NCI-H526 treated with DMSO at 0.1 percent for 48 hours (cell line): ENCODE measurements at places on chromosomes 5 and 9.

- no peak for DNase-seq
Measured at GRCh38 chr5:99037668-99038067, 108.9 kb upstream of the CHD1 start.

DNA sequence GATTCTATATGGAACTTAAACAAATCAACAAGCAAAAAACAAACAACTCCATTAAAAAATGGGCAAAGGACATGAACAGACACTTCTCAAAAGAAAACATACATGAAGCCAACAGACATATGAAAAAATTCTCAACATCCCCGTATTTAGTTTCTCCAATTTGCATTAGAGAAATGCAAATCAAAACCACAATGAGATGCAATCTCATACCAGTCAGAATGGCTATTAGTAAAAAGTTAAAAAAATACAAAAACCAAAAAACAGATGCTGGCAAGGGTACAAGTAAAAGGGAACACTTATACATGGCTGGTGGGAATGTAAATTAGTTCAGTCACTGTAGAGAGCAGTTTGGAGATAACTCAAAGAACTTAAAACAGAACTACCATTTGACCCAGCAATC lies 342.1 kb upstream of the NUDT12 start:
- no peak for DNase-seq

DNA sequence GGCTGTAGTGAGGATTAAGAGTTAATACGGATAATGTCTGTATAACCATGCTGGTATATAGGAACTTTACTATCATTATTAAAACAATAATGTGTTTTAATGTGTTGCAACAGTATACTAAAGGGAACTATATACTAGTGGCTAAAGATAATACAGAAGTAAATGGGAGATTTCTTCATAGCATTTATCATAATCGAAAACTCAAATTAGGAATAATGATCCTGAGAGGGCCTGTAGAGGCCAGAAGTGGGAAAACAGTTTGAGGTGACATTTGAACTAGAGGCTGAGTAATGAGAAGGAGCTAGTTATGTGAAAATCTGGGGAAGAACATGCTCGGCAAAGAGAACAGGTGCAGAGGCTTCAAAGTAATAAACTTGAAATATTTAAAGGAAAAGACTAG lies 2.9 kb downstream of the TCERG1 start:
- no peak for DNase-seq

GRCh38 chr9:83537331-83538171 lies 650 bp downstream of the FRMD3 start:
- no peak for DNase-seq

DNA sequence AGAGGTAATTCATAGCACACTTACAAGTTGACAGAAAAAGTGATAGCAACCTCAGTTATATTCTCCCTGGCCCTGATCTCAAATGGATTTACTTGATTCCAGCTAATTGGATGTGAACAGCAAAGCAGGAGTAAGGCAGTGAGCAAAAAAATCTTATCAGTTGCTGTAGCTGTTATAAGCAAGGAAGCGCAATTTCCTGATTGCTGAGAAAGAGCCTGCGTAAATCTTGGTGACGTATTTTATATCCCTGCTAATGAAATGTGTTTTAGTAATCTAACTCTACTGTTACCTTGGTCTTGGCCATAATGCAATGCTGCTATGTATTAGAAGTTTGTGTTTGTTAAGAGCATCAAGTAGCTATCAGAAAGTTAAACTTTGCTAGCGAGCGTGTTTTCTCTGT lies 661.2 kb upstream of the SEMA6A start:
- DNase-seq, result no peak

- no peak for DNase-seq
Measured at GRCh38 chr9:124355941-124356744, 59.1 kb downstream of the PSMB7 start.

- DNase-seq, result no peak
Measured at GRCh38 chr9:130539420-130540223, 39.8 kb upstream of the FUBP3 start.

- no peak for DNase-seq
Measured at GRCh38 chr5:68423154-68423811, 207.7 kb downstream of the PIK3R1 start.

GRCh38 chr5:1437226-1437829 lies 7.9 kb downstream of the SLC6A3 start:
- no peak for DNase-seq

- no peak for DNase-seq
Measured at GRCh38 chr5:69184621-69185020, 4.8 kb upstream of the CENPH start.

DNA sequence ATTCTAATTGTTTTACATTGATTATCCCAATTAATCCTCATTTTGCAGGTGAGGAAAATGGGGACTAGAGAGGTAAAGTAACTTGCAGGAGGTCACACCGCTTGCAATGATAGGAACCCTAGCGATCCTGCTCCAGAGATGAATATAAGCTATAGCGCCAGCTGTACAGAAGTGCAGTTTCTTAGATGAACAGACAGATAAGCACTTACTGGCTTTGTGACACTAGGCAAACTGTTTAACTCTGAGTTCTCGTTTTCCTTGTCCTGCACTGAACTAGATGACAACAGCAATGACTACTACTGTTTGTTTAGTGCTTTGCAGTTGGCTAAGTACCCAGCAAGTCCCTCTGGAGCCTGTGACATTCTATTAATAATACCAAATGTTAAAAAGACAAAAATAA lies 11.1 kb downstream of the LHX6 start:
- DNase-seq, result no peak

GRCh38 chr9:16335788-16336580 lies 534.5 kb downstream of the BNC2 start:
- DNase-seq, result no peak

DNA sequence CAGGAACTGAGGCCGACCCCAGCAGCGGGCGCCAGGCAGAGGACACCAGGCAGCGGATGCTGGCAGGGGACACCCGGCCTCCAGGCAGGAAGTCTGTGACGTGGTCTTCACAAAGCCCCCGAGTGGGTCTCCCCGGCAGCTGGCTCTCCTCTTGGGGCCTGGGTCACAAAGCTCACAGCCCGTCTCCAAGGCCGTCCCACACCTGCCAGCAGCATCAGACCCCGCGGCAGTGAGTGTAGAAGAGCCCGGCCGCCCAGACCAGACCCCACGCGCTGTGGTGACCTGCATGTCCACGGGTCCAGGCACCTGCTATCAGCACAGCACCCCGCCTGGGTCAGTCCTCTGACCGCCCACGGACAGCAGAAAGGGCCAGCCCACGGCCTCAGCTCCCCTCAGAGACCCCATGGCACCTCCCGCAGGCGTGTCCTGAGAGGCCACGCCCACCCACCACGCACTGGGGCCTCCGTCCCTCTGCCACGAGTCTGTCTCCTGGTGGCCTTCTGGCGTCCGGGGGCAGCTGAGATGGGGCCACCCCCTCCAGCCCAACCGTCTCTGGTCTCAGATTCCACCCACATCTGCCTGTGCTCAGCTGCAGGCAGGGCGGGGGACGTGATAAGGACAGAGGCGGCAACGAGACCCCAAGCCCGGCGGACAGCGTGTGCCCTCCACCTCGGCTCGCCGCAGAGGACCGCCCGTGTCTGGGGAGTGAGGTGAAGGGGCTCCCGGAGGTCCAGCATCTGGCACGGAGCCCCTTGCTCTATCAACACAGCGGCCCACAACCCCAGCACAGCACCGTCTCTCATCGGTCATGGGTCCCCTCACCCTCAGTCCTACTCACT lies 34.2 kb downstream of the EXD3 start:
- no peak for DNase-seq

- no peak for DNase-seq
Measured at GRCh38 chr9:100087218-100087617, 11.6 kb downstream of the ERP44 start.

DNA sequence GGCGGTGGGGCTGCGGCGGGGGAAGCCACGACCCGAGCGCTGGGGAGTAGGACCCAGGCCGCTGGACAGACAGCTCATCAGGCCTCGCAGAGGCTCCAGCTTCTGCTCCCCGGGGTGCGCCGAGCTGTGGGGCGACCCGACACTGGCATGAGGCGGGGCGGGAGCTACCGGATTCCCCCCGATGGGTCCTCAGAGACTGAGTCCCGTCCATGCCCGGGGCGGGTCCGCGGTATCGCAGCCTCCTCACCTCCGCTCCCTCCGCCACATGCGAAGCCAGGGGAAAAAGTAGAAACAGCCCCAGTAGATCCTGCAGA lies 2.6 kb upstream of the CCL27 start:
- DNase-seq, result no peak

DNA sequence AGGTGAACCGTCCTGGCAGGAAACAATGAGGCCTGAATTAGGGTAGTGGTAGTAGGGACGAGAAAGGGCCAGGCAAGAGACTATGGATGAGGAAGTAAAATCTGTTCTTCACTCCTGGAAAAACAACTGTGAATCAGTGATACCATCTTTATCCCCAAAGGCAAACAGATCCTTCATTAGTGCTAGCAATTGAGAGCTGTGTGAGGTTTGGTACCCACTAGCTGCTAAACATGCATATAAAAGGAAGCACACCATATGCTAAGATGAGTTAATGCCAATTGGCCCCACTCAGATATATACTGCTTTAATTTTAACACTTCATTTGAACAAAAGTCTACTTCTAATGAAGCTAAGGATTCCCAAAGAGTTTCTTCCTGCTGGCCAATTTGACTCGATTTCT lies 244.8 kb upstream of the NR4A3 start:
- DNase-seq, result no peak

- no peak for DNase-seq
Measured at GRCh38 chr5:22986281-22986680, 133.1 kb upstream of the CDH12 start.

- DNase-seq, result no peak
Measured at GRCh38 chr5:130529511-130530485, 625.5 kb downstream of the CHSY3 start.

- DNase-seq, result no peak
Measured at GRCh38 chr9:85157772-85158171, 488.2 kb downstream of the NTRK2 start.

DNA sequence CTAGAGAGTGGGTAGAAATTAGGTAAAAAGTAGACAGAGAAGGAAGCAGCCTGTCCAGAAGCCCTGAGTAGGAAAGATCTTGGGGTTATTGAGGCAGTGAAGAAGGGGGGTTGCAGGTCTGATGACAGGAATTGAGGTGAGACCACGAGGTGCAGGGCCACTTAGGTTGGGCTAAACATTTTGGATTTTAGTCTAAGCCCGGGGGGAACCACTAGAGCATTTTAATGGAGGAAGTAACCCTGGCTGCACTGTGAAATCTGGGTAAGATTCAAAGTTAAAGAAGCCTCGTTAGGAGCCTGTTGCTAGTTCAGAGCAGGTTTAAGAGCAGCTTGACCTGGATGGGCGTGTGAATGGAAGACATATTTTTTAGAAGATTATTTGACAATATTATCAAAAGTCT lies 38.3 kb downstream of the MAP3K1 start:
- DNase-seq, result no peak

DNA sequence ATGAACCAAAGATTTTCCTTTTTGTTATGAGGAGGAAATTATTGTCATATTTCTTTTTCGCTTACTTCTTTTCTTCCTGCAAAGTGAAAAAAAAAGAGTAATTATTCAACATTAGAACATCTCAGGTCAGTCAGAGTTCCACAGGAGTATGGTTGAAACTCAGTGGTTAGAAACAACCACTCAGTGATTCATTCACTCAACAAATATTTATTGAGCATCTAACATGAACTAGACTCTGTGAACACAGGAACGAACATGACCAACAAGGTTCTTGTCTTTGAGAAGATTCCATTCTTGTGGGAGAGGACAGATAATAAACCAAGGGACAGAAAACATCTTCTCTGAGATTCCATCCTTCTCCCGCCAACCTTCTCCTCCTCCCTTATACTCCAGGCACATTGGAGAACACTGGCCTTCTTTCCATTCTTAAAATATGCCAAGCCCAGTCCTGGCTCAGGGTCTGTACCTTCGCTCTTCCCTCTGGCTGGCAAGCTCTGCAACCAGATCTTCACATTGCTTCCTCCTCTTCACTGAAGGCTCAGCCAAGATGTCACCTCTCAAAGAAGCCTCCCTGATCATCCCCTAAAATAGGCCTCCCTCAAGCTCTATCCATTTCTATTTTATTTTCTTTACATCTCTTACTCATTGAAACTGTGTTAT lies 6.8 kb upstream of the GRAMD2B start:
- DNase-seq, result no peak

DNA sequence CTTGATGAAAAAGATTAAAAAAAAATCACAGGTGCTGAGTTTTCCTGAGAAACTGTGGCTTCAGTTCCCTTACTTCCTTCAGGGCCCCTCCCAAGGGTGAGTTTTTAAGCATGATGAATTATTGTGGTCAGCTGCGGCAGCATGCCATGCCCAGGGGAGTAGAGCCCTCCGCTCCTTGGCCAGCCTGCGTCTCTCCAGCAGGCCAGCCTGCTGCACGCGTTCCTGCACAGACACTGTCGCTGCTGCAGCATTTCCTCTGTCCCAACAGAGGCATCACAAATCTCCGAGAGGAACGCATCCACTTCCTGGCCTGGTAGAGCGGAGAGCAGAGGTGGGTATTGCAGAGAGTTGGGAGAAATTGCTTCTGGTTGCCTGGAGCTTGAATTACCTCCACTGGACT lies 26.1 kb upstream of the GLRA1 start:
- no peak for DNase-seq

GRCh38 chr9:33233626-33234342 lies 6.2 kb upstream of the SPINK4 start:
- DNase-seq, result no peak

- no peak for DNase-seq
Measured at GRCh38 chr9:27800692-27801370, 227.6 kb upstream of the C9orf72 start.

DNA sequence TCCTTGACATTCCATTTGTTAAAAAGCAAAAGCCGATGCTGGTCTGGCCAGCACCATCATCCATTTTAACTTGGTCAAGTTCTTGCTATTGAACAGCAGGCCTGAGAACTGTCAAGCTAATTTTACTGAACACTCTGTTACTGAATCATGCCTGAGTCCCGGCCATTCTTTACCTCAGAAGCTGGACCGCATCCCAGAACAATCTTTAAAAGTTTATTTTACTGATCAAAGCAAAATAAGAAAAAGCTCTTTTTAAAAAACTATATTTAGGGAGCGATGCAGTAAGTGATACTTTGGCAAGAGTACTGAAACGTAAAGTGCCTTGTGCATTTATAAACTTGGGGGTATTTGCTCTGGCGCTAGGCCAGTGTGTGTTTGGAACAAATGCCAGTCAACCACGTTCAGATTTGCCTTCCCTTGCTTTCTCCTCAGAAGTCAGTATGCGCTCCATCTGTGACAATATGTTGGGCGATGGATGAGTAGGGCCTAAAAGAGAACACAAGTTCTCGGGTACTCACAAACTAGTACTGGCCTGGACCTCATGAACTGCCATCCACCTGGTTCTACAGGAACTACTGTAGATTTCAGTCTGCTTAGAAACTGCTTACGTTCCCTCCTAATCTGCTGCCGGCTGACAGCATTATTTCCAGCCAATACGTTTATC lies 161.9 kb downstream of the MAPKAP1 start:
- no peak for DNase-seq

DNA sequence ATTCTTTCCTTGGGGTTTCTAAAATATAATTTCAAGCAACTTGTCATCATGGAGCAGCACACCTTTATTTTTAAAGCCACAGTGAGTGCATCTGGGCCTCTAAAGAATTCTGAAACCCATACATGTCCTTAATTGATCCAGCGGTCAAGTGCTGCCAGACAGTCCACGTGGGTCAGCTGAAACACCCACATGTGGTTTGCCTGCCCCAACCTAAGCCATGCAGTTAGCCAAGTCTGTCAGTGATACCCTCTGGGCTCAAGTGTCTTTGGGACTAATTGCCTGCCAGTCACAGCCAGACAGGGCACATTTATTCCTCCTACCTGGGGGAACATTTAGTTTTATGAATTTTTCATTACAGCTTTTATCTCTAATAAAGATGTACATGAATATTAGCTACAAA lies 291.4 kb upstream of the SLC30A5 start:
- no peak for DNase-seq
